ENCODE measurements at places on chromosomes 7 and 10. TPM values are rescaled to one million over a fixed set of nuclear protein-coding genes. Genes with fewer than 3 reads are reported as not detected.

- H3K4me3 ChIP-seq, result no peak overlapping the region
- no peak overlapping the region for H3K27ac ChIP-seq
- H3K27me3 ChIP-seq, result no peaks in the 10 kb centered on the region
Observed at GRCh38 chr7:9958486-9958885, 1015.2 kb upstream of the PHF14 start.

- no peaks in the 10 kb centered on the region for H3K36me3 ChIP-seq
- H3K4me1 ChIP-seq, result peaks cover 21% of the 10 kb centered on the region
- DNase-seq, result peak; percentile 93
- no peaks in the 10 kb centered on the region for H3K27me3 ChIP-seq
- peak overlapping the region; percentile 80 for H3K27ac ChIP-seq
Observed at GRCh38 chr10:102580230-102580629, 64.0 kb upstream of the TRIM8 start.

DNA sequence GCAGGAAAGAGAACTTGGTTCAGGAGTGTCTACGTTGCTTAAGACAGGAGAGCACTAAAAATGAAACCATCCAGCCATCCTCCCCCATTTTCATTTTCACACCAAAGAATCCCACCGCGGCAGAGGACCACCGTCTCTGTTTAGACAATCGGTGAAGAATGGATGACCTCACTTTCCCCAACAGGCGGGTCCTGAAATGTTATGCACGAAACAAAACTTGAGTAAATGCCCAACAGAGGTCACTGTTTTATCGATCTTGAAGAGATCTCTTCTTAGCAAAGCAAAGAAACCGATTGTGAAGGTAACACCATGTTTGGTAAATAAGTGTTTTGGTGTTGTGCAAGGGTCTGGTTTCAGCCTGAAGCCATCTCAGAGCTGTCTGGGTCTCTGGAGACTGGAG lies 1.4 kb upstream of the IL6 start:
- H3K36me3 ChIP-seq, result peaks cover 11% of the 10 kb centered on the region
- no peaks in the 10 kb centered on the region for H3K27me3 ChIP-seq
- H3K4me1 ChIP-seq, result peaks cover 21% of the 10 kb centered on the region
- no peak overlapping the region for H3K4me3 ChIP-seq
- H3K27ac ChIP-seq, result peak overlapping the region; percentile 97

- H3K27me3 ChIP-seq, result no peaks in the 10 kb centered on the region
- no peak overlapping the region for H3K27ac ChIP-seq
- H3K36me3 ChIP-seq, result no peaks in the 10 kb centered on the region
- no peaks in the 10 kb centered on the region for H3K4me1 ChIP-seq
- no peak for DNase-seq
Observed at GRCh38 chr7:88357781-88358525, 51.3 kb upstream of the STEAP4 start.

DNA sequence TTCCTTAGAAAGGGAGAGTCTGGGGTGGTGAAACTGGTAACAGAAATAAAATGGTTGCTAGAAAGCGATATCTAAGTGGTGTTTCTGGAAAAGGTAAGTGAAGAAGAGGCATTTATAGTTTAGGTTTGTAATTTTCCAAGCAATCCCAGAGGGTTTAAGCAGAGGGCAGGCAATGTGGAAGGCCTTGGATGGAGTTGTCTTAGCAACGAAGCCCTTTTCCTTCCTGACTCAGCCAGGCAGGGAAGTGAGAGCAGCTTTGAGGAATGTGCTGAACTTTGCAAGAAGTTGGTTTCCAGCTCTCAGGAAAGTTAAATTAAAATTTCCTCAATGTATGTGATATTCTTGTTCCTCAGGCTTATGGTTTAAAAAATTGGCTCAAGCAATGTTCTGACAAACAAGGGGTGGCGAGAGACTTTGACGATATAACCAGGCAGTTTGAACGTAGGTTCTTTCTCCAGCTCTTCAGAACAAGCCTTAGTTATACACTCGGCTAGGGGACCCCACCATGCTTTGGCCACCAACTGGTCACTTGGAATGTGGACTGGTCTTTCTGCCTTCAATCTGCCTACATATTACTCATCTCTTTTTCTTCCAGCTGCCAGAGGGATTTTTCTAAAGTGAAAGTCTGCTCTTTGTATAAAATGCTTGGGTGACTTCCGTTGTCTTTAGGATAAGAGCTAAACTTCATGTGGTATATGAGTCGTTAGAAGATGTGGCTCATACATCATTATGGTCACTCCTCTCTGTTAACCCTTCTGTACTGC lies 66.9 kb upstream of the SLC25A13 start:
- no peak overlapping the region for H3K27ac ChIP-seq
- H3K4me3 ChIP-seq, result no peak overlapping the region
- peak; percentile 84 for DNase-seq
- H3K4me1 ChIP-seq, result no peaks in the 10 kb centered on the region
- H3K27me3 ChIP-seq, result peaks cover 2% of the 10 kb centered on the region

DNA sequence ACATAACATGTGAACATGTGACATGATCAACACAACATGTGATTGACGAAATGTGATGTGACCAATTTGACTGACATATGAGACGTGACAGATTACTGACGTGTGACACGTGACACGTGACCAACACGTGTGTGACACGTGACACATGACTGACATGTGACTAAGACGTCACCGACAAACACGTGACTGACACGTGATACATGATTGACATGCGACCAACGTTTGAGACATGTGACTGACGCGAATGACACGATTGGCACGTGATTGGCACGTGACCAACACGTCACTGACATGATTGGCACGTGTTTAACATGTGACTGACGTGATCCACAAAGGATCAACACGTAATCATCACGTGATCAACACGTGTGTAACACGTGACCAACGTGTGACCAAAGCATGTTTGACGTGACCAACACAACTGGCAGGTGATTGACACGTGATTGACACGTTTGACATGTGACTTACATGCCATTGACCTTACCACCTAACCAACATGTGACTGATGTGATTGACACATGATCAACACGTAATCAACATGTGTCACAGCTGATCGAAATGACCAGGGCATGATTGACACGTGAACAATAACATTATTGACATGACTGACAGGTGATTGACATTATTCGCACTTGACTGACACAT lies 23.7 kb downstream of the CRPPA start:
- no peaks in the 10 kb centered on the region for H3K36me3 ChIP-seq
- H3K4me3 ChIP-seq, result no peak overlapping the region
- H3K27me3 ChIP-seq, result no peaks in the 10 kb centered on the region
- no peak overlapping the region for H3K27ac ChIP-seq
- peak; percentile 2 for DNase-seq

CTAGE8 gene
- not detected for total RNA-seq

ITGA8 gene
- under 0.01 TPM for total RNA-seq

Measured in IMR-90 (cell line).